ENCODE measurements at places on chromosomes 5 and 9. TPM values are rescaled to one million over a fixed set of nuclear protein-coding genes. Genes with fewer than 3 reads are reported as not detected.

Gene TARS1
- total RNA-seq: 595 TPM

Gene CDH6
- total RNA-seq: not detected

Gene GRM6
- total RNA-seq: not detected

Gene RETREG1
- 49.3 TPM for total RNA-seq

Gene GMCL2
- total RNA-seq: not detected

Gene CCL28
- total RNA-seq: 51.4 TPM

Gene C9orf50
- total RNA-seq: not detected

Gene RASGEF1C
- 0.13 TPM for total RNA-seq

Gene IFNA14
- not detected for total RNA-seq

Gene ERGIC1
- 98.4 TPM for total RNA-seq

Gene LHX6
- total RNA-seq: 2.4 TPM

DNA sequence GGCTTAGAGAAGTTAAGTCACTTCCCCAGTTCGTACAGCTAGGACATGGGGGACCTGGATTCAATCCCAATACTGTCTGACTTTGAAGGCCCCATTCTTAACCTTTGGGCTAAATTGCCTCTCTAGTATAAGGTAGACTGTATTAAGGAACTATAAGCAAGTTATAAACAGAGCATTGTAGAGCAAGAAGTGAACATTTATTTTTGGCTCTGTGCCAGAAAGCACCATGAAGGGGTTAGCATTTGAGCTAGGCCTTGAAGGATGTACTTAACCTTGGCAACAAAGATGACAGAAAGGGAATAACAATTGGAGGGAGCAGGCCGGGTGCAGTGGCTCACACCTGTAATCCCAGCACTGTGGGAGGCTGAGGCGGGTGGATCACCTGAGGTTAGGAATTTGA lies 32.8 kb downstream of the GALNT10 start:
- DNase-seq: no peak

DNA sequence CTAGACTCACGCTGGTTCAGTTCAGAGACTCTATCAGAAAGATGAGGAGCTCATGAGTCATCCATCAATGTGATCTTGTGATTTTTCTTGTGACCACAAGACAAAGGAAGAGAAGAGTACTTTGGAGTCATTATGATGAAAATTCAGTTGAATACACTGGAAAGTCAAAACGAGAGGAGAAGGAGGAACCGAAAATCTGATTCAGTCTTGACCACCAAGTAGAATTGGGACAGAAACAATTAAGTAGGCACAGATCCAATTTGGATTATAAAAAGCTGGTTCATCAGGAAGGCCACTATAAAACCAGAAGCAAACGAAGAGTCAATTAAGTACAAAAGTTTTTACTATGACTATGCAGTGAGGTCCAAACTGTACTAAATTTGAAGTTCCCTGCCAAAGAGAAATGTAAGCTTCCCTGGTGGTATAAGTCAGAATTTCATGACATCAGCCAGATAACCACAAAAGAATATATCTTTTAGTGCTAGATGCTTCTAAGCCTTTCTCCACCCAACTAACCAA lies 90.9 kb downstream of the THBS4 start:
- DNase-seq: peak; percentile 99

- DNase-seq: no peak
Measured at GRCh38 chr9:124261736-124262648, 4.2 kb downstream of the NEK6 start.

GRCh38 chr5:17678751-17679324 lies 44.6 kb downstream of the TAF11L14 start:
- DNase-seq: no peak

DNA sequence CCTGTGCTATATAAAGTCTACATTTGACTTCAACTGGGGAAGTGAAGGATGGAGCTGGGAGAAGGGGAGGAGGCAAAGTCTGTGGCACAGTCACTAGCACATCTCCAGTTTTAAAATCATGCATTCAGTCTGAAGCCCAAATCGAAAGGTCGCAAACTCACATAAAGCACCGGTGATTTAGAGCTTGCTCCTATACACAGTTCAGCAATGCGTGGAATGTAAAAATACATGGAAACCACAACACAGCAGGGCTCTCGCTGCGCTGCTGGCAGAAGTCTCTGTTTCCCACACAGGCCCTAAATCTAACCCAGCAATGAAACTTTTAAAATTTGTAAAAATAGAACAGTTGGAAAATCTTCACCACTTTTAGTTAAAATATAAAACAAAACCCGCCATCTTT lies 68.2 kb downstream of the EBF1 start:
- no peak for DNase-seq

DNA sequence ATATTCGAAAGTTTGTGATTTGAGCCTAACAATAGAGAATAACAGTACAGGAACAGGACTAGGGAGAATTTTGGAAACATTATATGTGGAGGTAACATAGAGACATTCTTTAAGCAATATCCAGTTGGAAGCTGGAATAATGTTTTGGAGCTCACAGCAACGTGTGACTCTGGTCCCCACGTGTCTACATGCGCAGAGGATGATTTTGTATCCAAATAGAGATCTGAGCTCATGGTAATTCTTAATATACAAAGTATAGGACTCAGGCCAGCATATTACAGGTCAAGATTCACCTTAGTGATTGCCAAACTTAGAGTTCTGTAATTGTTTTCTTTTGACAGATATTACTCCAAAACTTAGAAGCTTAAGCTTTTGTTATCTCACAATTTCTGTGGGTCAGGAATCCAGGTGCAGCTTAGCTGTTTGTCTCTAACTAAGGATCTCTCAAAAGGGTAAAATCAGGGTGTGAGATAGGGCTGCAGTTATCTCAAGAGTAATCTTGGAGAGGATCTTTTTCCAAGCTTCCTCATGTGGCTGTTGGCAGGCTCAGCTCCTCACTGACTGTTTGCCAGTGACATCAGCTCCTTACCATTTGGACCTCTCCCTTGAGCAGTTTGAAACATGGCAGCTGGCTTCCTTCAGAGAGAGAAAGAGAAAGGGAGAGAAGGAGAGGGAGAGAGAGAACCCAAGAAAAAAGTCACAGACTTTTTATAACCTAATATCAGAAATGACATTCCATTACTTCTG lies 272.0 kb upstream of the ZNF462 start:
- no peak for DNase-seq

DNA sequence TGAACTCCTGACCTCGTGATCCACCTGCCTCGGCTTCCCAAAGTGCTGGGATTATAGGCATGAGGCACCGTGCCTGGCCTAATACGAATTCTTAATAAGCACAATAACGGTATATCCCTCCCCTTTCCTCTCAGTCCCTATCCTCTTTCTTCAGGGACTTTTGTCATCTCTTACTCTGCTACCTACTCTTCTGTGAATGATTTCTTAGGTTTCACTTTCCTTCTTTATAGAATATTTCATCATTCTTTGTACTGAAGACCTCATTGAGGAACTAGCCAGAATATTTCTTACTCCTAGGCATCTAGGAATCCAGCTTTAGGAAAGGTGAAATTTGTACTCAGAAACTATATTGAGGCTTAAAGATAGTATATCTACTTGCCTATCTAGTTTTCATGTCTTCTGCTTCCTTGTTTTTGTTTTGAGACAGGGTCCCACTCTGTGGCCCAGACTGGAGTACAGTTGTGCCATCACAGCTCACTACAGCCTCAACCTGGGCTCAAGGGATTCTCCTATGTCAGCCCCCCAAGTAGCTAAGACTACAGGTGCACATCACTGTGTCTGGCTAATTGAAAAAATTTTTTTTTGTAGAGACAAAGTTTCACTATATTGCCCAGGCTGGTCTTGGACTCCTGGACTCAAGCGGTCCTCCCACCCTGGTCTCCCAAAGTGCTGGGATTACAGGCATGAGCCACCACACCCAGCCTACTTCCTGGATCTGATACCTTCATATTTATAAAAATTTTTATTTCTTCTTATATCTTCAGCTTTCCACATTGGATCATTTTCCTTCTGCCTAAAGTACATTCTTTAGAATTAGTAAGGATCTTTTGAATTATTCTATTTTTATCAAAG lies 69.7 kb downstream of the GPBP1 start:
- no peak for DNase-seq

- DNase-seq: no peak
Measured at GRCh38 chr5:16497546-16497945, 31.9 kb upstream of the ZNF622 start.

DNA sequence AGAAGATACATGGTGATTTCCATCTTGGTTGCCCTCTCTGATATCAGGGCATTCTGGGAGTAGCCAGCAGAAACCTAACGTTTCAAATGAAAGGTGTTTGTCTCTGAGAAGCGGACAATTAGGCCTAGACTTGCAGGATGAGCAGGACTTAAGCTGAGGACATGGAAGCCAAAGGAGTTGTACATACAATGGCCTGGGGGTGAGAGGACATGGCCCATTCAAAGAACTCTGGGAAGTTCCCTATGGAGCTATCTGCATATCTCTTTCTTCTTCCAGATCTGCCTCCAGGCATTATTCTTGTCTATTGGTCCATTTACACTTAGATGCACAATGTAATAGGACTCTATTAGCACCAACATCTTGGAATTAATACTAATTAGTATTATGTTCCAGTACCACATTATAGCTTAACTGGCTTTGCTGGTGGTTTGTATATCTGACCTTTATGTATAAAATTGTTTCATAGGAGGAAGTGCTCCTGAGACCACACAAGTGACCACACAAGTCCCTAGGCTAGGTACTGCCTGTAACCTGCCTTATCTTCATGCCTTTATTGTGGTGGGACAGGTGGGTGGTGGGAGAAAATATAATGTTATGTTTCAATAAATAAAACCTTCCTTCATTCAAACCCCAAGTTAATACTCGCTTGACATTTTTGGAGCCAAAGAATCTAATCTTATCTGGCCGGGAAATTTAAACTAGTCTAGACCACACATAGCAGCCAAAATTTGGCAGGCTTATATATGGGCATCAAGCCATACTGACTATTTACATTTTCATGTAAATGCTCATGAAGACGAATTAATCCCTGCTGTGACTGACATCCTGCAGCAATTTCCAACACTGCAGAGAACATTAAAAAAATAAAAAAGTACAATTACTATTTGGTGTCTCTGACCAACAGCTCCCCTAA lies 52.1 kb upstream of the EQTN start:
- DNase-seq: no peak

GRCh38 chr5:137666461-137666850 lies 69.4 kb downstream of the KLHL3 start:
- DNase-seq: no peak

GRCh38 chr9:100064872-100065581 lies 33.8 kb downstream of the ERP44 start:
- DNase-seq: no peak

GRCh38 chr5:38078161-38078560 lies 180.2 kb upstream of the EGFLAM start:
- no peak for DNase-seq

DNA sequence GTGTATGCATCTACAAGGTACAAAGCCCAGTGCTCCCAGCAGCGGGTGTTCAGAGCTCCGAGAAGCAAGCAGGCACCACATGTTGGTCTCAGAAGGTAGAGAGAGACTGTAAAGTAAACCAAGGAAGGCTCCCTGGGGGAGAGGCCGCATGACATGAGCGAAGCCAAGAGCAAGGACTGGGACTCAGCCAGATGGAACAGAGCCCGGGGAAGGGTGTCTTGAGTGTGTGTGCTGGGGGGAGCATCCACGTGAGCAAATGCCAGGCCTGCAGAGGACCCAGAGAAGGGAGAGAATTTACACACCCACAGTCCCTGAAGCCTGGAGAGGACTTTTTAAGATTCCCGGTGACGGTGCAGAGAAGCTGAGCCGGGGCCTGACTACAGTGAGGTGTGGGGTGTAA lies 15.2 kb upstream of the KCNIP1 start:
- no peak for DNase-seq

- no peak for DNase-seq
Measured at GRCh38 chr5:38670878-38671277, 114.4 kb upstream of the LIFR start.

- DNase-seq: no peak
Measured at GRCh38 chr5:133410335-133410828, 202.0 kb downstream of the FSTL4 start.

DNA sequence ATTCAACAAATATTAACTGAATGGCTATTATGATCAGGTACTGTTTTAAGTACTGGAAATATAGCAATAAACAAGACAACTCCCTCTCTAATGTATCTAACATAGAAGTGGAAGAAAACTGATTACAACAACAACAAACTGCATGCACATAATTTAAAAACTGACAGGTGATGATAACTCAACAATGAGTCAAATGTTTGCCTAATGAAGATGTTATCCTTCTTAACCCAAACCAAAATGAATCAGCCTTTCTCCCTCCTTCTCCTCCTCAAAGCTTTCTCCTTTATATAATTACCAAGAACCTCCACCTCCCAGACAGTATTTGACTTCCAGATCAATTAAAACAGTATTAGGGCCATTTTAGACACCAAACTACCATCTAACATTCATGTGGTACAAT lies 49.3 kb downstream of the RICTOR start:
- no peak for DNase-seq

- DNase-seq: no peak
Measured at GRCh38 chr5:132812781-132813598, at the start of gene SOWAHA. SOWAHA (plus strand) TSS chr5:132813302; CDS start chr5:132813622, 320 bp downstream.

- DNase-seq: no peak
Measured at GRCh38 chr5:147821766-147822165, 9.7 kb downstream of the SPINK1 start.

DNA sequence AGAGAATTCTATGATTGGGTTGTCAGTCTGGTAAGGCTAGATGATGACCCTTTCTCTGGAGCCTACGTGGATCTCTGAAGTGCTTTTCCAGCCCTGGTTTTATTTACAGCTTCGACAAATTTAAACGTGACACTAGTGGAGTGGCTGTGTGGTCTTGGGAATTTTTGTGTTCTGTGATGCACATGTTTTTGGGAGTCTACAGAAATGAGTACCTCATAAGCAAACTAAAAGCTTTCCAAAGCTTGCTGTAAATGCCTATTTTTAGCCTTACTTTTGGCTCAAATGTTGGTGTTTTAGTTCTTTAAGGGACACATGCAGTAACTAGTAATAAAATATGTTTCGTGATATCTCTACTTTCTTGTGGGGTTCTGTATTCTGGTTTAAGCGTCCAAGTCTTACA lies 3.3 kb downstream of the LARP1 start:
- DNase-seq: no peak

GRCh38 chr5:15598294-15598902 lies 98.4 kb downstream of the FBXL7 start:
- peak; percentile 73 for DNase-seq

- no peak for DNase-seq
Measured at GRCh38 chr9:124281931-124282371, 24.2 kb downstream of the NEK6 start.

GRCh38 chr5:168327019-168327421 lies 35.6 kb downstream of the WWC1 start:
- no peak for DNase-seq

DNA sequence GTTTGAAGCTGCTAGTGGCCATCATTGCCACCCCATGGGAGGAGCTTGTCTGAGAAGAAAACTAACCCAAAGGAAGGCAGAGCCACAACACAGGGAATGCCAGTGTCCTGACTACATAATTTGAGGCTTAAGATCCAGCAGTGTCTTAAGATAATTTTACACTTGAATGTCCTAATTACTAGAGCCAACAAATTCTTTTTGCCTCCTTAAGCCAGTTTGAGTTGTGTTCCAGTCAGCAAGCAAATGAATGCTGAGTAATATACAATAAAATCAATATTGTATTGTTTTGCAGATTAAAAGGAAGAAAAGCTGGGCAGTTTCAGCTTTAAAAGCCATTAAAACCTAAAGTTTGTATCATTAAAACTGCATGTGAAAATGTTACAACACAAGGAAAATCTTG lies 13.9 kb downstream of the HTR4 start:
- DNase-seq: no peak
